ENCODE measurements at places on chromosomes 11 and 22.

DNA sequence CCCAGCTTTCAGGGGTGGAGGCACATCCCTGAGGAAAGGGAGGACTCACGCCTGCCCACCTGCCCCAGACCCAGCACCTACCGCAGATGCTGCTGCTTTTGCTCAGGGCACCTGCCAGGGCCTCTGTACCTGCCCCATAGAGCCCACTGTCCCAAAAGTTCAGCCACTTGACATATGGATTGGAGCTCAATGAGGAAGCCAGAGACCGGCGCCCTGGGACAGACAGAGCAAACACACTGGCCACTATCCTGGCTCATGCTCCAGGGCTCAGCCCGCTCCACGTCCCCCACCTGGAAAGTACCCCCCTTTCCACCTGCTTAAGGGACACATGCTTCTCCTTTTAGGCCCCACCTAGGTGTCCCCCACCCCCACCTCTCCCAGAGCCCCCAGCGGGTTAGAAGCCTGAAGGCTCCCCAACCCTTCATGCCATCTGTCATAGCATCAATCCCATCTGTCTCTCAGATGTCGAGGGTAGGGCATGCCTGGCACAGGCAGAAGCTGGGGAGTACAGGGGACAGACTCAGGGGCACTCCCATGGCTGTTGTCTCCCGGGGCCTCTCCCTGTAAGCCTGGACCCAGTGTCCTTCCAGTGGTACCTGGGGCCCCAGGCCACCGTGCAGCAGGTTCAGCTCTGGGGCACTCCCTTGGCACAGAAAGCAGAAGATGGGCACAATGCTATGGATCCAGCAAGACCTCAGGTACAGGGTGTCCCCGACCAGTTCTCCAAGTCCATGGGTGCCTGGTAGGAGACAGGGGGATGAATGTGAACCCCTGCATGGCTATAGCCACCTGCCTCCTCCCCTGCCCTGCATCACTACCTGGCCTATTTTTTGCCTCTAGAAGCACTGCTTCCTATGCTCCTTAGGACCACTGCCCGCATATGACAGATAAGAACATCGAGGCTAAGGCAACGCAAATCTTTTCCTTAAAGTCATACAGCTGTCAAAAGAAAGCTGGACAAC lies 2.2 kb upstream of the P2RX6 start:
- no peak for DNase-seq

GRCh38 chr11:30816959-30817880 lies 231.1 kb upstream of the MPPED2 start:
- no peak for DNase-seq

GRCh38 chr11:45919806-45920530 lies 2.3 kb upstream of the PEX16 start:
- no peak for DNase-seq

GRCh38 chr11:8988329-8989234 lies 15.2 kb downstream of the NRIP3 start:
- peak; percentile 76 for DNase-seq

DNA sequence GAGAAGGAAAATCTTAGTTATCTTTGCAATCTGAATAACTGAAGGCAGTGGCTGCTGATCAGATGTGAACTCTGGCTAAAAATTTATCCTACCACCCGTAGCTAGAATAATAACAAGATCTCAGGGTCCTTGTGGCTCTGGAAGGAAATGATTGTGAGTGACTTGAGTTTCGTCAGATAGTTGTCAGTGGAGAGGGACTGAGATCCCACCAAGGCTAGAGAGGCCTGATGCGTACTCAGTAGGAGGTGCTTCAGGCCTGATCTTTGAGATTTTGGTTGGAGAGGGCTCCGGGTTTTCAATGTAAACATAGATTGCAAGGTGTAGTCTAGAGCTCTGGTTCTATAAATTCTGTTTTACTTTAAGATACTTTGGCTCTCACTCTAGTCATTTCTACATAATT lies 1.4 kb downstream of the MADD start:
- DNase-seq: no peak

DNA sequence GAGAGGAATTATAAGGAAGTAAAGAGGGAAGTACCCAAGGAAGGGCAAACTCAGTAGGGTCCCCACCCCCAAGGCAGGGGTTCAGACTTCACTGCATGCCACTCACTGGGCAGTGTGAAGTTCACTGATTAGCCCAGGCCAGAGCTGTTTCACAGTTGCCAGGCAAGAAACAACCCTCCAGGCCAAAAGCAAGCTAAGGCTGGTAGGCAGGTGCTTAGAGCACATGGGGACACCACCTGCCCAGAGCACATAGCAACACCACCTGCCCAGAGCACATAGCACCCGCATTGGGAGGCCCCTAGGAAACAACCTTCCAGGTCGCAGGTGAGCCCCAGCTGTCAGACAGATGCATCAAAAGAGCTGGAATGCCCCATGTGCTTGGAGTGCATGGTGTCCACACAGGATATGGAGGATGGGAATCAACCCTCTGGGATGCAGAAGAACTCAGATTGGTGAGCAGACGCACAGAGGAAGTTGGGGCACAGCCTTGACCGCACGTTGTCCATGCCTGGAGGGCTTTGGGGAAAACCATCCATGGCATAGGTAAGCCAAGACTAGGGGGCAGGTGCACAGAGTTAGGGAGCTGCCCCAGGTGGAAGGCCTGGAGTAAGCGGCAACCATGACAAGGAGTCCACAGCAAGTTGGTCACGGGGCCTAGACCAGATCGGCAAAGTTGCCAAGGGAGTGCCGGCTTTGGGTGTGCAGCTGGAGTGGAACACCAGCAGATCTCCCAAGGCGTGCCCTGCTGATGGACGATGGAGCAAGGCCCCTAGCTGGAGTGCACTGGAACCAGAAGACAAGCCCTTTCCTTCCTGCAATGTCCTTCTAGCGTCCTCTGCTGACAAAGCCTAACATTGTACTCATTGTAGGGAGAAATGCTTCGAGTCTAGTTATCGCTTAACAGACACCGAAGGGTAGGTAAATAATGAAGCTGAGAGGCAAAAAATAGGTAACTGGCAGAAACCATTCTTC lies 7.8 kb upstream of the TMEM216 start:
- DNase-seq: no peak

DNA sequence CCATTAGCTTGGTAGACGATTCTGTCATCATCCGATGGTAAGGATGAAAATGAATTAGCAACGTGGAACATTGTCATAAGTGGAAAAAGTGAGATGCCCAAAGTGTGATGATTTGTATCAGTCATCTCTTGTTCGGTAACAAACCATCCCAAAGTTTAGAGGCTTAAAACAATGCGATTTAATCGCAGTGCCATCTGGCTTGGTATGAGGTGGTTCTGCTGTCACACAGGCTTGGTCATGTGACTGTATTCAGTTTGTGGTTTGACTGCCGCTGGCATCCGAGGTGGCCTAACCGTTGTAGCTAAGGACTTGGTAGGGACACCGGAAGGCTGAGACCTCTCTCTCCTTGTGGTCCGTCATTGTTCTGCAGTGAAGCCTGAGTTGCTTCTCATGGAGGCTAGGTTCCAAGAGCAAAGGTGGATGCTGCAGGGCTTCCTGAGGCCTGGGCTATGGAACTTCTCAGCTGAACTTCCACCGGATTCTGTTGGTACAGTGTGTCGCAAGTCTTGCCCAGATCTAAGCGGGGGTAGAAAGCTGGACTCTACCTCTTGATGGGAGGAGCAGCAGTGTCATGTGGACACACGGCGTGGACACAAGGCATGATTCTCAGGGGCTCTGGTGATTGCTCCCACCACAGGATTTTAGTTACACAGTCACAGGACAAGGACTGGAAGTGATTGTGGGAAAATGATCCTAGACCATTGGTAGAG lies 36.3 kb downstream of the BCR start:
- no peak for DNase-seq

DNA sequence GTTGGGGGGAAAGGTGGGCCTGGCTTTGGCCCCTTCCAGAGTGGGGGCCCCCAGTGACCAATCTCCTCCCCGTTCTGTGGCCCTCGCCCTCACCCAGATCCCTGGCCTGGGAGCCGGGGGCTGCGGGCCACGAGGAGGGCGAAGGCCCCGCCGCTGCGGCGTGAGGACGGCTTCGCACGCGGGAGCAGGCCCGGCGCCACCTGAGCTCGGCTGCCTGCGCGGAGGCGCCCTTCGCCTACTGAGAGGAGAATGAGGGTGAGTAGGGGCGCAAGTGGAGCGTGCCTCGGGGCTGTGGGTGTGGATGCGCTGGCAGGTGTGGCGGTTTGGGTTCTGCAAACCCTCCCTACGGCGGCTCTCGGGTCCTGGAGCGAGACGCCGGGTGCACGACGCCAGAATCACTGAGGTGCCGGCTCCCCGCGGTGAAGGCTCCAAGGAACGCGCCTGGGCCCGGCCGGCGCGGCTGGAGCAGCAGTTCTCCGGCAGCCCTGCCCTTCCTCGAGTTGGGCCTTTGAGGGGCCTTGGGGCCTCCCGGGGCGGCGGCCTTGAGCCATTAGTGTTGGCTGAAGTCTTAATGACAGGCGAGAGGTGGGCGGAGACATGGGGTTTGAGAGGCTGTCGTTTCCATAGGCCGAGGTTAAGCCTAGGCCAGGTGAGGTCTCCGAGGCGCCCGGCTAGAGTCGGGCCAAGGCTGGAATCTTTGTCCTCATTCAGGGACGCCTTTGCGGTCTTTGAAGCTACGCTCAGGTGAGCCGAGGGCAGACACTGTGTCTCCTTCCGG lies 65.3 kb downstream of the CTTN start:
- DNase-seq: no peak

Measured in EH (cell line).